GM12878 (cell line): ENCODE measurements at places on chromosomes 11 and 22. TPM values are rescaled to one million over a fixed set of nuclear protein-coding genes. Genes with fewer than 3 reads are reported as not detected.

- DNase-seq: no peak
Measured at GRCh38 chr11:32464078-32464477, 28.7 kb upstream of the WT1 start.

DNA sequence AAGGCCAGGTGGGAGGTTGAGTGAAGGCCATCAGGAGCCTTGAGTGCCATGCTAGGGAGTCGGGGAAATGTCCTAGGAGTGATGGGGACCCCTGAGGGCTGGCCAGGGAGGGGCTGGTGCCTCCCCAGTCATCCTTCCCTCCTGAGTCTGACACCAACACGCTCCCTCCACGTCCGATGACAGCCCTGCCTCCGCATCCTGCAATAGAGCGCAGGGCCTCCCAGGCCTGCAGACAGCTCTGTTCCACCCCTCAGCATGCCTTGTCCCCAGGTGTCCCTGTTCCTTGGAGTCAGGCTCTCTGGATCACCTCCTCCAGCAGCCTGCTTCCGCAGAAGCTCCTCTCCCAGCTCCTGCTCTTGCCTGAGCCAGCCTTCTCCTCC, 3.1 kb downstream of the RAC2 start:
- DNase-seq: no peak

DNA sequence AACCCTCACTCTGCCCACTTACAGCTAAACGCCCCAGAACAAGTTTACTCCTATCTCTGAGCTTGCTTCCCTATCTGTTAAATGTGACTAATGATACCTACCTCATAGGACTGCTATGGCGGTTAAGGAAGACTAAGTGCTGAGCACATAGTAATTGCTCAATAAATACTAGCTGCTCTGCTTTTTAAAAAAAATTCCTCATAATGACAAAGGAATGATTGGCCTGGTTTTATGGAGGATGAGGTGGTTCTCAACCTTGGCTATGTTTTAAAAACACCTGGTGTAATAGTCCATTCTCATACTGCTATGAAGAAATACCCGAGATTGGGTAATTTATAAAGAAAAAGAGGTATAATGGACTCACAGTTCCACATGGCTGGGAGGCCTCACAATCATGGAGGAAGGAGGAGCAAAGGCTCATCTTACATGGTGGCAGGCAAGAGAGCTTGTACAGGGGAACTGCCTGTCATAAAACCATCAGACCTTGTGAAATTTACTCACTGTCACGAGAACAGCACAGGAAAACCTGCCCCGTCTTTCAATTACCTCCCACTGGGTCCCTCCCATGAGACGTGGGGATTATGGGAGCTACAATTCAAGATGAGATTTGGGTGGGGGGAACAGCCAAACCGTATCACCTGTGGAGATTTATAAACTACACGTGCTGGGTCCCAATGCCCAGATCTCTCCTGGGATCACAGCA, 127.2 kb upstream of the SYT13 start:
- DNase-seq: no peak

DNA sequence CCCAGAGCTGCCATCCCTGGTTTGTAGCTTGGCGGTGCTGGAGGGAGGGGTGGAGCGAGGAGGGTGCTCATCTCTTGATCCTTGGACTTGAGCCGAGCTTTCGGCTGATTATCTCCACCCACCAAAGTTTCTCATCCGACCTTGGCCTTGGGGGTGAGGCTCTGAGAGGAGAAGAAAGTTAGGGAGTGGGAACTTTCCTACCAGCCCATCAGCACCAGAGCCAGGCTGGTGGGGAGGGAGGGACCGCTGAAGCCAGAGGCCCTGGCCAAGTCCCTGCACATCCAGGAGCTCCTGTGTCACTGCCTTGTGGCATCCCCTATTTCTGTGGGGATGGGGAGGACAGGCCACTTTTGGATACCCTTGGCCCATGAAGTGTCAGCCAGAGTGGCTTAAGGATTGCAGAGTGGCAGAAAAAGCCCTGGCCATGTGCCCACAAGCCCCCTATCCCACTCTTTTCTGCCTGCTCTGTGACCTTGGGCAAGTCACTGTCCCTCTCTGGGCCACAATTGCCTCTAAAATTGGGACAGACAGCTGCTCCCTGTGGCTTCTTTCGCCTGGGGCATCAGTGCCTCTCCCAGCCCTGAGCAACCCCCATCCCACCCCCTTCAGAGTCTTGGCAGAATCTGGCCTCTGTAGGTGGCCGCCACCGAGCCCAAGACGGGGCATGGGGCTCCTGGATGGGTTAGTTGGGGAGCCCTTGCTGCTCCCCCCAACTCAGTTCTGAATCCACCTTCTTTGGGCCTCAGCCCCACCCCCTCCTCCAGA, 10.3 kb downstream of the KCTD17 start:
- DNase-seq: no peak

- DNase-seq: no peak
Measured at GRCh38 chr11:104700609-104701008, 197.7 kb downstream of the CASP12 start.

The FLRT1 gene
- total RNA-seq: not detected in 2 replicates

GRCh38 chr11:65423516-65424204, 1.1 kb downstream of the NEAT1 start:
- DNase-seq: no peak
